Activated effector memory CD4-positive, alpha-beta T cell treated with Interleukin-2 at 50 U/mL for 16 hours (primary cell): ENCODE measurements at places on chromosomes 3 and 15.

GRCh38 chr15:31280046-31280830 lies 46.4 kb upstream of the KLF13 start:
- no peak for DNase-seq

GRCh38 chr3:134074790-134075567 lies 45.3 kb upstream of the SLCO2A1 start:
- no peak for DNase-seq

GRCh38 chr15:63277038-63277892 lies at the start of gene APH1B:
Gene APH1B, plus strand, starts transcription at chr15:63277605. Its CDS starts 19 bp downstream, at chr15:63277624.
- DNase-seq = peak; percentile 78

GRCh38 chr3:41200669-41201021 lies 1.3 kb downstream of the CTNNB1 start:
- no peak for DNase-seq

DNA sequence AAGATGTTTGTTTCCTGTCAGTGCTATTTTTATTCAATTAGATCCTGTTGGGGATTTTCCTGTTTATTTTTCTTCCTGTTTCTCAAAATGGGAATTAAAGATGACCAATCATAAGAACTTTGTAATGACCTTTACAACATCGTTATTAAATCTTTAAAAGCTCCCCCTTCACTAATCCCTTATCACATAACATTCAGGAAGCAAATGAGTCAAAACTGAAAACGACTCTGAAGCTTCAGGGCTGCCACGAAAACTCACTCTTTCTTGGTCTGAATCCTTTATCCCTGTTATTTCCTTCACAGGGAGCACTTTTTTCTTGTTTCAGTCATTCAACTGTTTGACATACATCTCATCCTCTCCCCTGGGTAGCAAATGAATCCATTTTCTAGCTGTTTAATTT lies 75.8 kb upstream of the MB21D2 start:
- DNase-seq = no peak

GRCh38 chr15:80405970-80406369 lies 1.8 kb downstream of the ARNT2 start:
- DNase-seq = no peak

DNA sequence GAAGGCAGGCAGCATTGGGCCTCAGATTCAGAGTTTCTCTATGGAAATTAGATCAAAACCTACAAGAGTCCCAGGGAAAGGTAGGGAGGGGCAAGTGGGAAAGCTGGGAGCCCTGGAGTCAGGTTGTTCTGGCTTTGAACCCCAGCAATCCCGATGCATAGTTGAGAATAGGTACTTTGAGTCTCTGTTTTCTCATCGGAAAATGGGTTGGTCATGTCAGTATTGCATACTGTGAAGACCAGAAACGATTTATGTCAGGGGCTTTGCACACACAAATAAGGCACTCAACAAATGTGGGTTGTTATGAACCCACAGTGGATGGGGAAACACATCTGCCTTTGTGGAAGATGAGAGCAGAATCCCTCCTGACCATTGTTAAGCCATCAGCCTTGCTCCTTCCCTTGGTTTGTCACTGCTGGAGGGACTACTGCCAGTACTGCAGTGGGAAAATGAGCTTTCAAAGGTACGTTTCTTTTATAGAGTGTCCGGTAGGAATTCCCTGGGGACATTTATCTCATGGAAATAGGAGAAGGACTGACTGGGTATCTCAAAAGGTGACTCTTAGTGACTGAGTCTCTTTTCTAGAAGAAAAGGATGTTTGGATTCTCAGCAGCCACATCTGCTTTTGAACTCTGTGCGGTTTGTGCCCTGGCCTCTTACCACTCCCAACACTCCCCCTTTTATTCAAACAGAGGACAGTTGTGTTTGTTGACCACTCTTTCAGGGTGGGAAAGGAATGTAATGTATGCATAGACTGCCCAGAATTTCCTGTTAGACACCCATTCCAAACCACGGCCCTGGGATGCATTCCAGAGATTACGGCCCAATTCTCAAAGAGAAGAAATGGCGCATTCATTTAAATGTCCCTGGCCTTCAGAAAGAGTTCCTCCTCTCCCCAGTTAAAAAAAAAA lies 54.6 kb upstream of the VILL start:
- DNase-seq = no peak

GRCh38 chr3:108182339-108182738 lies 39.9 kb downstream of the IFT57 start:
- DNase-seq = no peak

- DNase-seq = no peak
Observed at GRCh38 chr3:52063026-52063723, 6.8 kb upstream of the DUSP7 start.

DNA sequence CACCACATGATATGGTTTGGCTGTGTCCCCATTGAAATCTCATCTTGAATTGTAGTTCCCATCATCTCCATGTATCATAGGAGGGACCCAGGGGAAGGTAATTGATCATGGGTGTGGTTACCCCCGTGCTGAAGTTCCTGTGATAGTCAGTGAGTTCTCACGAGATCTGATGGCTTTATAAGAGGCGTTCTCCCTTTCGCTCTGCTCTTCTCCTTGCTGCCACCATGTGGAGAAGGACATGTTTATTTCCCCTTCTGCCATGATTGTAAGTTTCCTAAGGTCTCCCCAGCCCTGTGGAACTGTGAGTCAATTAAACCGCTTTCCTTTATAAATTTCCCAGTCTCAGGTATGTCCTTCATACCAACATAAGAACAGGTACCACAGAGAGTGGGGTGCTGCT lies 21.9 kb downstream of the OSTN start:
- no peak for DNase-seq
